Activated CD4-positive, alpha-beta T cell treated with anti-CD3 and anti-CD28 coated beads, Interleukin-2, amount 10 ng/mL, durations not matched to agents 7 days and 5 days (primary cell): ENCODE measurements at places on chromosomes 6 and 20. TPM values are rescaled to one million over a fixed set of nuclear protein-coding genes. Genes with fewer than 3 reads are reported as not detected.

DNA sequence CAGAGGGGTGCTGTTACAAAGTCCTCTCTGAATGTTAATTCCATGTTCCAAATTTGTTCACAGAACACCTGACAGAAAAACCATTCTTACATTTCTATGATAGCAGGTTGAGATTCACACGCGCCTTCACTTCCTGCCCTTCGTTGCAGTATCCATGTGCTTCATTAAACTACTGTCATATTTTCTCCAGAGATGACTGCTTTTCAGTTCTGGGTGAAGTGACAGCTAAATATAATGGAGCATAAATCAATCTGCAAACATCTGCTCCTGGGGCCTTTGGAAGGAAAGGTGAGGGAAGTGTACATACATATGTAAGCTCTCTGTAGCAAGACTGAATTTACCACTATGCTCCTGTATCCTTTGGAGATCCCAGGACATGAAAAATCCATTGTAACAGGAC, 750.2 kb downstream of the HDGFL1 start:
- H3K4me3 ChIP-seq: no peak overlapping the region
- H3K27me3 ChIP-seq: no peaks in the 10 kb centered on the region
- H3K27ac ChIP-seq: no peak overlapping the region
- no peak for DNase-seq
- H3K36me3 ChIP-seq: no peaks in the 10 kb centered on the region
- H3K4me1 ChIP-seq: no peaks in the 10 kb centered on the region

- H3K27me3 ChIP-seq: no peaks in the 10 kb centered on the region
- H3K4me3 ChIP-seq: no peak overlapping the region
- DNase-seq: no peak
- H3K27ac ChIP-seq: no peak overlapping the region
- H3K36me3 ChIP-seq: peaks cover 4% of the 10 kb centered on the region
Observed at GRCh38 chr6:30763155-30763617, 18.8 kb upstream of the IER3 start.

DNA sequence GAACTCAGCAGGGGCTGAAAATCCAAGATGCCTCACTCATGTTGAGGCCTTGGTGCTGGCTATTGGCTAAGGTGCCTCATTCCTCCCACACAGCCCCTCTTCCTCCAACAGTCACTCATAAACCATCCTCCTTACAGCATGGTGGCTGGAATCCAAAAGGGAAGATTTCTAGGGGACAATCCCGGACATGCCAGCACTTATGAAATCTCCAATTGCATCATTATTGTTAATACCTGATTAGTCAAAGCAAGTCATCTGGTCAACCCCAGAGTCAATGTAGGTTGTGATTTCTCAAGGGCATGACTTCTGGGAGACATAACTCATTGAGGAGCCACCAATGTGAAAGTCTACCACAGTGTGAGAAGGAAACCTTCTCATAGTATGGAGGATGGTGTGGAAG, 506.6 kb upstream of the NOX3 start:
- H3K4me3 ChIP-seq: no peak overlapping the region
- H3K4me1 ChIP-seq: no peaks in the 10 kb centered on the region
- no peaks in the 10 kb centered on the region for H3K36me3 ChIP-seq
- no peak overlapping the region for H3K27ac ChIP-seq

GRCh38 chr6:155301867-155302266, 12.4 kb downstream of the TFB1M start:
- peaks cover 8% of the 10 kb centered on the region for H3K4me1 ChIP-seq
- H3K4me3 ChIP-seq: no peak overlapping the region
- H3K36me3 ChIP-seq: peaks cover 42% of the 10 kb centered on the region
- no peak overlapping the region for H3K27ac ChIP-seq
- no peak for DNase-seq
- no peaks in the 10 kb centered on the region for H3K27me3 ChIP-seq

DNA sequence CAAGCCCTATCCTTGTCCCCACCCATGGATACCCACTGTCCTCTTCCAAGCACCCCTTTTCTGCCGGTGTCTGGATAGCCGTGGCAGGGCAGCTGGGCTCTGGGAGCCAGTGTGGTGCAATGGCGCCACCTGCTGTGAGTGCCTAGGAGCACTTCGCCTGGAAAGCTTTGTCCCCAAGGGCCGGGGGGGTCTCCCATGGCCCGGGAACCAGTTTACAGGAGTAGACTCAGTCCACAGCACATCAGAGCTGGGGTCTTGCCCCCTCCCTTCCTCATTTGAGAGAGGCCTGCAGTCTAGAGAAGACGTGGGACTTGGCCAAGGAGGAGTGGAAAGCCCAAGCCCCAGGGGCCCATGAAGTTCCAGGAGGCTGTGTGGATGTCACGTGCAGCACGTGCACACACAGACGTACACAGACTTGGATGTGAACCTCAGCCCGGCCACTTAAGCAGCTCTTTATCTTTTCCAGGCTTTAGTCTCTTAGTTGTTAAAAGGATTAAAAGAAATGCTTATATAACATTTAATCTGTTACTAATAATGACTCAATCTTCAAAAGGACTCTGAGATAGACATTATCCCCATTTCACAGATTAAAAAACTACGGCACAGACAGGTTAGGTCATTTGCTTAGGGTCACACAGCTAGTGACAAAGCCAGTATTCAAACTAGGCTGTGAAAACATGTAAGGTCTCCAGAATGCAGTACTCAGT, 40.9 kb upstream of the CDH22 start:
- peaks cover 8% of the 10 kb centered on the region for H3K36me3 ChIP-seq
- H3K4me1 ChIP-seq: peaks cover 17% of the 10 kb centered on the region
- H3K27ac ChIP-seq: peak overlapping the region; percentile 31
- H3K4me3 ChIP-seq: no peak overlapping the region

DNA sequence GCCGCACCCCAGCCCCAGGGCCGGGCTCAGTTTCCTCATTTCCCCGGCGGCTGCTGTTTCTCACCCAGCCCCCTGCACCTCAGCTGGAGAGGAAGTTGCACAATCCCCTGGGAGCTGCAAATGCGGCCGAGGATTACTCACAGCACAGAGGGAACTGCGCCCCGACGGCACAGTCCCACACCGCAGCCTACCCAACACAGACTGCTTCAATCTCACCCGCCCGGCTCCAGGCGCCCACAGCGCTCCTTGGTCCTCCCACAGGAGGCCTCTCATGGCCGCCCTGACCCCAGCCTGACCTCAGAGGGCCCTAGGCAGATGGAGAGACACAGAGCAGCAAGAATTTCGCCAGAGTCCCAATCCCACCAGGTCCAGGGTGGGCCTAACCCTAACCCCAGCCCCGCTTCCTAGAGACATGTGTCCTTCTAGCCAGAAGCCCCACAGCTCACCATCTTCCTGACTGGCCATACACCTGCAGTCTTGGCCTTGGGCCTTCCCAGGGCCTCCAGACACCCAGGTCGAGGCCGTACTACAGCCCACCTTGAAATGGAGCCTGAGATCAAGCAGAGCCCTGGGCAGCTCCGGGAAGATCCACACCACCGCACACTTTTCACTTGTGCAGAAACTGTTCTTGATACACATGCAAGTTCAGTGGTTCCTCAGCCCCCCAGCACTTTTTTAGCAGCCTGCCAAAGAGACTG, 11.7 kb downstream of the TFEB start:
- no peaks in the 10 kb centered on the region for H3K27me3 ChIP-seq
- DNase-seq: no peak
- peaks cover 14% of the 10 kb centered on the region for H3K4me1 ChIP-seq
- H3K4me3 ChIP-seq: no peak overlapping the region
- H3K27ac ChIP-seq: no peak overlapping the region

DNA sequence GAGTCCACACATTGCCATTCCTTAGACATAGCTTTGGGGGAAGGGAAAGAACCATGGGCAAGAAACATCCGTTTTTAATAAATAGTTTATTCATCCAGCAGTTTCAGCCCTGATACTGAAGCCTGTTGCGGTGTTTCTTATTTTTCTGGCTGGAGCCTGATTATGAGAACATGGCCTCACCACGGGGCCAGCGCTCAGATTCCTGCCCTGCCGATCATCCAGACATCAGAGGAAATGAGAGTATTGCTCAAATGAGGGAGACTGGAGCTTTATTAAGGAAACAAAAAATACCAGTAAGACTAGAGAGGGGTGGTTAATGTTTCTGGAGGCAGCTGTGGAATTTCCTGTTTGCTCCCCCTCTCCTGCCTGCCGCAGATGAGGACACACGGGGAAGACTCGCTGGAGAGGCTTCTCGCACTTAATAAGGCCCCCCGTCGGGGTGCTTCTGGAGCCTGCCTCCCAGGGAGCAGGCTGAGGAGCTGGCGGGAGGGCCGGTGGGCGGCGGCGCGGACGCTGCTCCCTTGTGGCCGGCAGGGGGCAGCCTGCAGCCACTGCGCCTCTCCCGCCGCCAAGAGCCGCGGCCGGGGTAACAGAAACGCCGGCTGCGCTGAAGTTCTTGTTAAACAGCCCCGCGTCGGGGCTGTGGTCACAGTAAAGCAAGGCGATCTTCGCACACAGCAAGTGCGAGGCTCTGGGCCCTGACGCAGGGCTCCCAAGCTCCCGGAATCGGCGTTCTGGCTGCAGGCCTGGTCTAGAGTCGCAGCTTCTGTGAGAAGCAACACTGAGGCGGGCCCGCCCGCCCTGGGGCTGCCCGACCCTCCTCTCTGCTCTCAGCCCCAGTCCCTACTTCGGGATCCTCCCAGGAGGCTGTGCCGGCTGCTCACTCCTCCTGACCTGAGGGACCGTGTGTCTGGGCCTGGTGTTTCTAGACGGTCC, 17.5 kb downstream of the LEMD2 start:
- H3K27me3 ChIP-seq: no peaks in the 10 kb centered on the region
- H3K4me1 ChIP-seq: peaks cover 5% of the 10 kb centered on the region
- peak; percentile 64 for DNase-seq
- H3K36me3 ChIP-seq: peaks cover 25% of the 10 kb centered on the region

- no peak overlapping the region for H3K4me3 ChIP-seq
- no peaks in the 10 kb centered on the region for H3K27me3 ChIP-seq
- H3K27ac ChIP-seq: no peak overlapping the region
- H3K4me1 ChIP-seq: peaks cover 10% of the 10 kb centered on the region
- no peak for DNase-seq
Observed at GRCh38 chr20:59211208-59211765, 47.7 kb downstream of the ZNF831 start.

GRCh38 chr6:113143206-113143605, 713.9 kb upstream of the MARCKS start:
- H3K27me3 ChIP-seq: no peaks in the 10 kb centered on the region
- H3K4me3 ChIP-seq: no peak overlapping the region
- H3K4me1 ChIP-seq: no peaks in the 10 kb centered on the region
- no peaks in the 10 kb centered on the region for H3K36me3 ChIP-seq

GRCh38 chr6:144285548-144285797, 338 bp downstream of the UTRN start:
- no peak for DNase-seq
- H3K27ac ChIP-seq: peak overlapping the region; percentile 64
- H3K36me3 ChIP-seq: no peaks in the 10 kb centered on the region
- peaks cover 31% of the 10 kb centered on the region for H3K27me3 ChIP-seq

GRCh38 chr6:34950849-34951248, 61.8 kb downstream of the ANKS1A start:
- H3K27ac ChIP-seq: no peak overlapping the region
- H3K4me1 ChIP-seq: peaks cover 5% of the 10 kb centered on the region
- no peak for DNase-seq
- no peaks in the 10 kb centered on the region for H3K27me3 ChIP-seq
- H3K4me3 ChIP-seq: no peak overlapping the region
- H3K36me3 ChIP-seq: no peaks in the 10 kb centered on the region

- DNase-seq: no peak
- no peak overlapping the region for H3K4me3 ChIP-seq
- H3K27ac ChIP-seq: no peak overlapping the region
- no peaks in the 10 kb centered on the region for H3K27me3 ChIP-seq
- peaks cover 31% of the 10 kb centered on the region for H3K36me3 ChIP-seq
Observed at GRCh38 chr6:7198833-7199800, 91.4 kb downstream of the RREB1 start.

DNA sequence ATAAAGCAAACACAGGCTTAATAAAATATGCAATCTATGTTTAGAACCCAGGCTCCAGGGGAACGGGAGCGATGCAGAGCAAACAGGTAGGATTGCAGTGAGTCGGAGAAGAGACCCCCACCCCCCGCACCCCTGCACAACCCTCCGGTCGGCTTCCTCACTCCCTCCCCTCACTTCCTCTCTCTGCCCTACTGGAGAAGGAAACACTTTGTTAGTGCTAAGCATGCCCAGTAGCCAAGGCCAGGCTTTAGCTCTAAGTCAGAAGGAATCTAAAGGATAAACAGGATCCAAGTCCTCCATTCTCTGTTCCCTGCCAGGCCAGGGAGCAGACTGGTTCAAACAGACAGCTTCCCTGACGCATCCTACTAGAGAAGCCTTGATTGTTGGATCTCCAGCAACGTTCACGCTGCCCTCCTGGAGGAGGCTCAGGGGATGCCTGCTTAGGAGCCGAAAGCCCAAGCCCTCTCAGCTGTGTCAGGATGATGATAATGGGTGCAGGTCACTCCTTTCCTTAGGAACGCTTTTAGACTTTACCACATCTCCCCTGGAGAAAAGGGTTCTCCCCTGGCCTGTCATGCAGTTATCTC, 14.7 kb downstream of the FOXQ1 start:
- H3K36me3 ChIP-seq: no peaks in the 10 kb centered on the region
- no peak for DNase-seq
- H3K27ac ChIP-seq: no peak overlapping the region
- no peak overlapping the region for H3K4me3 ChIP-seq
- peaks cover 32% of the 10 kb centered on the region for H3K27me3 ChIP-seq
- no peaks in the 10 kb centered on the region for H3K4me1 ChIP-seq

DNA sequence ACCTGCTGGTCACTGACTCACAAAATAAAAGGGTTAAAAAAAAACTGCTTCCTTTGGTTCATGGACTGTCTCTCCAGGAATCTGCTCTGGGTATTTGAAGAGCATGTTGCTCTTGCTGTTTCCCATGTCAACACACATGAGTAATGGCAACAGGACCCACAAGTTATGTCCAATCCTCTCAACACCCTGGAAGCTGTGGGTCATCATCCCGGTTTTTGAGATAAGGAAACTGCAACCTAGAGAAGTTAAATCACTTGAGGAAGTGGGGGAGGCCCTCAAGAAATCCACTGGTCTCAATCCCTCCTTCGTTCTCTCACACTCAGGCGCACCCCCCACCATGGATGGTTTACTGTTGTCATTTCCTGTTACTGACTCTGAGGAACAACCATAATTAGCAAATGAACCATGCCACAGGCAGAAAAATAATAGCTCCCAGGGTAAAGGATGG, 12.4 kb downstream of the MAP1LC3A start:
- H3K36me3 ChIP-seq: peaks cover 1% of the 10 kb centered on the region
- H3K27me3 ChIP-seq: no peaks in the 10 kb centered on the region
- DNase-seq: no peak
- peaks cover 9% of the 10 kb centered on the region for H3K4me1 ChIP-seq
- H3K27ac ChIP-seq: no peak overlapping the region
- H3K4me3 ChIP-seq: no peak overlapping the region

CAP2 gene
- total RNA-seq: not detected

HTR1E gene
- total RNA-seq: not detected

ANKRD6 gene
- total RNA-seq: 3.3 TPM

WFDC10B gene
- not detected for total RNA-seq
